Stimulated activated CD4-positive, alpha-beta T cell treated with anti-CD3 and anti-CD28 coated beads, TNF-alpha, amount 100 ng/mL, for 48 hours (primary cell): ENCODE measurements at places on chromosomes 5 and 9.

- no peak for DNase-seq
These were observed 298.7 kb upstream of the CDH6 start for GRCh38 chr5:30894811-30895210.

GRCh38 chr9:117258184-117258866 is 156.5 kb downstream of the ASTN2 start:
- DNase-seq: no peak

DNA sequence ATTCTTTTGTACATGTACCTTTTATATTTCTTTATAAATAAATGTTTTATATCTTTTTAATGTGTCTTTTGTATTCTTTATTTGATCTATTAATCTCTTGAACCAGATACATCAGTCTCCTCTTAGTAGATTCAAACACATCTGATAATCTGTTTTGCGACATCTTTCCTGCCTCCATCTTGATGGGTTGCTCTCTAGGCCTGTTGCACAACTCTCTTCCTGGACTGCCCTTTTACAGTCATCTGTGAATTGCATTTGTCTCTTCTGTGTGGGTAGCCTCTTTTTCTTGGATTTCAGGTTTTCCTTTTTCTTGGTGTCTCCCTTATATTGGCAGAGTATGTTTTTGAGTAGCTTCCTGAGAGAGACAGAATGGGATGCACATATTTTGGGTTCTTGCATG is 6.2 kb downstream of the ZFYVE16 start:
- no peak for DNase-seq

GRCh38 chr5:7493081-7493480 is 97.1 kb downstream of the ADCY2 start:
- DNase-seq: no peak

DNA sequence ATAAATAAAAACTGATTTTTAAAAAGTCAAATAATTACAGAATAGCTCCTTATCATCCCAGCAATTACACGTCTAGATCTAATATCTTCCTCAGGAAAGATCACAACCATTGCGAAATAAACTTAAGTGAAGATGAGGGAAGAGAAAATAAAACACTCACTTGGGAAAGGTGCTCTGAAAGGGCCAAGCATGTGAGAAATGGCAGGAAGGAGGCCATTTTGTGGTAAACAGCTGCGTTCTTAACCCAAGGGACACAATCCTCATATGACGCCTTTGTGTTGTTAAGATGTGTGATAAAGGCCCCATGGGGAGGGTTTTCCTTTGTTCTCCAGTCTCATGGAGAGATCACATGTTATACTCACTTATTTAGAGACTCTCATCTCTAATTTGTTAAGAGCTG is 32.5 kb downstream of the JAKMIP2 start:
- DNase-seq: no peak

GRCh38 chr9:86168256-86168655 is 68.9 kb upstream of the GOLM1 start:
- DNase-seq: no peak

DNA sequence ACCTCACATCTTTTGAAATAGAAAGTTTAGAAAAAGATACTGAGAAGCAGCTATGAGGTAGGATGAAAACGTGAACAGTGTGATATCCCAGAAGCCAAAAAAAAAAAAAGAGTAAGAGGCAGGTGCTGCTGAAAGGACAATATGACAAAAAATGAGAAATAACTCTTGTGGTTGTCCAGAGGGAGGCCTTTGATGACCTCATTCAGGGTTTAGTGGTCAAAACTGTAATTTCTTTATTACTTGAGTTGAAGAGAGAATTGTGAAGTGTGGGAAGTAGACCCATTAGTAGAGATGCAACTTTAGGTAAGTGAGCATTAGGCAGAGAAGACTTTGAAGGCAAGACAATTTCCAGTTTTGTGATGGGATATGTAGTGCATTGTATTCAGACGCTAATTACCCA is 1306.3 kb upstream of the ACO1 start:
- no peak for DNase-seq

DNA sequence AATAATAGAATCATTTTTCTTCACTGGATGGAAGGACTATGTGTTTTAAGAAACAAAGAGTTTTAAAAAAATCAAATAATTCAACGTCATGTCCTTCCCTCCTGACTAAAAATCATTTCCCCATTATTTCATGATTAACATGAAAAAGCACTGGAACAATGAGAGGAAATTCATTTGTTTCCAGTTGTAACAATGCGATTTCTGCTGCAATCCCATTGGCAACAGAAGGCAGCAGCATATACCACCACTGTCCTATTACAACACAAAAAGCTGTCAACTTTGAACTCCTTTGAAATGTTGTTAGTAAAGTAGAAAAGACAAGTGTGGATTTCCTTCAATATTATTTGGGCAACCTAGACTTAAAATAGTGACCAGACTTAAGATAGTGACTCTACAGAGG is 3.1 kb downstream of the C5orf63 start:
- DNase-seq: no peak

DNA sequence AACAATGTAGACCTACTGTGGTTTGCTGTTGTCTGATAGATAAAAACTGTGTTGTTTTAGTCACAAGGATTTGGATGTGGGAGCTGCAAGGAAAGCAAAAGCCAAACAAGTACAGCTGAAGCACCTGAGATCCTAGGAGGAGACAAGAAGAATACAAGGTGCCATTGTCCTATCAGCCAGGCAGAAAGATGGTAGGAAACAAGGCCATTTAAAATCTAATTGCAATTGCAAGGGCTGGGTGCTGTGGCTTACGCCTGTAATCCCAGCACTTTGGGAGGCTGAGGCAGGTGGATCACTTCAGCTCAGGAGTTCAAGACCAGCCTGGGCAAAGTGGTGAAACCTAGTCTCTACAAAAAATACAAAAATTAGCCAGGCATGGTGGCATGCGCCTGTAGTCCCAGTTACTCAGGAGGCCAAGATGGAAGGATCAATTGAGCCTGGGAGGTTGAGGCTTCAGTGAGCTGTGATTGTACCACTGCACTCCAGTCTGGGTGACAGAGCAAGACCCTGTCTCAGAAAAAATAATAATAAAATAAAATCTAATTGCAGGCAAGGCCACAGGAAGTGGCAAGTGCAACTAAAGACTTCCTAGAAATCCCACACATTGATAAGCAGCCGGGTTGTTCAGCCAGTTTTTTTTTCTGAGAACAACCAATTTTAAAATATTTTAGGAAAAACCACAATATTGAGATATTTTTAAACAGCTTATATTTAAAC is 22.6 kb downstream of the DOCK8 start:
- DNase-seq: no peak

DNA sequence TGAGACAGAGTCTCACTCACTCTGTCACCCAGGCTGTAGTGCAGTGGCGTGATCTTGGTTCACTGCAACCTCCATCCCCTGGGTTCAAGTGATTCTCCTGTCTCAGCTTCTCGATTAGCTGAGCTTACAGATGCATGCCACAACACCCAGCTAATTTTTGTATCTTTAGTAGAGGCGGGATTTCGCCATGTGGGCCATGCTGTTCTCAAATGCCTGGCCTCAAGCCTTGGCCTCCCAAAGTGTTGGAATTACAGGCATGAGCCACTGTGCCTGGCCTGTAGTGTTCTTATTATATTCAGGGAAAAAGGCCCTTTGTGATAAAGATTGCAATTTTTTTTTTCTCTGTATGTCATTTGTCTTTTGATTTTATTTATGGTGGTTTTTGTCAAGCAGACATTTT is 24.0 kb upstream of the MCCC2 start:
- DNase-seq: no peak

DNA sequence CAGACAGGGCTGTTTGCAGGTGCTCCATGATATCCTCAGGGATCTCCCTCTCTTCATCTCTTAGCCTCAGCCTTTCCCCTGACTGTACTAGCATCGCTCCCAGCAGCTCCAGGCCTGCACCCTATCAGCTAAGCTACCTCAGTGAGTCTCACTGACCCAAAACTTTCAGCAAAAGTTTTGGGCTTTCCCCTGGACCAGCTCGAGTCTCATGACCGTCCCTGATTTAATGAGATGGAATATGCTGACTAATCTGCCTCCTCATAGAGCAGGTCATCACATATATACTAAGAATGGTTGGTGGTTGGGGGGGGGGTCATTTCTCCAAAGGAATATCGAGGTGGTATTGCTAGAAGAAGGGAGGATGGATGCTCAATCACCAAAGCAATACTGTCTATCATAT is 151.5 kb downstream of the NR3C1 start:
- no peak for DNase-seq

DNA sequence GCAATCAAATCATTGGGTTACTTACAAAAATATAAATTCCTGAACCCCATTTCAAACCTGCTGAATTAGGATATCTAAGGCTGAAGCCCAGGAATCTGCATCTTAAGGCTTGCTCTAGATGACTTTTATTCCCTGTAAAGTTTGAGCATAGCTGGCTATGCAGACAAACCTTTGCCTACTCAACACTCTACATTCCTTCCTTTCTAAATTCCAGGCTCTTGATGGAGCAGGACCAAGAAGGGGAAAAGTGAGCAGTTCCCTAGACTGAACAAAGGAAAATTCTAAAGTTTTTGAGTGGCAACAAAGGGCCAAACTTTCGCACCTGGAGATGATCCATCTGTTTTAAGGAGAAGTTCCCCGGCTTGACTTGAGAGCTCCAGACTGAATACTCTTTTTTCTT is 9.8 kb upstream of the ADRA1B start:
- DNase-seq: no peak

DNA sequence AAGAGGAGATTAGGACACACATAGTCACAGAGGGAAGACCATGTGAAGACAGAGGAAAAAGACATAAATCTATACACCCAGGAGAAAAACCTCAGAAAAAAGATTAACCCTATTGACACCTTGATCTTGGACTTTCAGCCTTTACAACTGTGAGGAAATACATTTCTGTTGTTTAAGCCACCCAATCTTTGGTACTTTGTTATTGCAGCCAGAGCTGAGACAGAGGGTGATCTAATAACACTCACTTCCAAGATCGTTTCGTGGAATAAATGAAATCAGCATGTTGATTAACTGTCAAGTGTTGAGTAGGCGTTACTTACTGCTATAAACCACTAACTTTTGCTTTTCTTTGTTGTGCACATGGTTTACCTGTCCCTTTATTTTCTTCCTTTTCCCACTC is 361.2 kb upstream of the RIOK2 start:
- no peak for DNase-seq

- no peak for DNase-seq
These were observed 18.5 kb downstream of the MATR3 start for GRCh38 chr5:139312075-139312474.

DNA sequence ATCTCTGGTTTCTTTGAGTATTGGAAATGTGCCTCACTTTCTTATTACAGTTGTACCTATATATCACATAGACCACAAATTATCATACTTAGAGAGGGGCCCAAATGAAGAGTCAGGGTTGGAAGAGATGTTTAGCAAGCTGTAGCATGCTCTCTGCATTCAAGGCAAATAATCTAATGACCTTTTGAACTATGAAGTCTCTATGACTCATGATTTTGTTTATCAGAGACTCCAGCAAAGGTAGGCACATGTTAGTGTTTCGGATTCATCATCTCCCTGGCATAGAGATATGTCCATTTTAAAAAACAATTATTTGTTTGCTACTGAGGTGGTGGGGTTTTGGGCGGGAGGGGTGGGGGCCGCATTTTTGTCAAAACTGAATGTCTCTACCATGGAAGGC is 2000.1 kb downstream of the EFNA5 start:
- DNase-seq: no peak

DNA sequence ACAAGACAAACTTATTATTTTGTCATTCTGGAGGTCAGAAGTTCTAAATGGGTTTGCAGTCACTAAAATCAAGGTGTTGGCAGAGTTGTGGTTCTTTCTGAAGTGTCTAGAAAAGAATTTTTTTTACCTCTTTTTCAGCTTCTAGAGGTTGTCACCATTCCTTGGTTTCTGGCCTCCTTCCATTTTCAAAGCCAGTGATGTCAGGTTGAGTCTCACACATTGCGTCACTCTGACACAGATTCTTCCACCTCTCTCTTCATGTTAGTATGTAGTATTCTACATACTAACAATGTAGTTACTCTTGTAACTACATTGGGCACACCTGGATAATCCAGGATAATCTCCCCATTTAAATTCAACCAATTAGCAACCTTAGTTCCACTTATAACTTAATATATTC is 290.3 kb downstream of the RFX3 start:
- DNase-seq: no peak

DNA sequence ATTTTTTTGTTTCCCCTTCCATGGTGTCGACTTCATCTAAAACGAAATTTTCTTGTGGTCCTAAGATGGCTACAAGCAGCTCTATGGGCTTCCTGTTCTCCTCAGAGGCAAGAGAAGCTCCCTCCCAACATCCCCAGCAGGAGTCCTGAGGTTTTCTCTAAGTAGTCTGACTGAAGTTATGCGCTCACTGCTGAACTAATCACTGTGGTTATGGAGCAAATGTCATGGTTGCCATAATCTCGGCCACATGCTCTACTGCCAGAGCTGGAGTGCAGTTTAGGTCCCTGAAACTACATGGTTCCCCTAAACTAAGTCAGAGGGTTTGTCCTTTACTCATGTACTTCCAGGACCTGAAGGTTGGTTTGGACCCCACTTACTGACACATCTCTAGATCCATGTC is 68.0 kb upstream of the MAMDC2 start:
- no peak for DNase-seq

DNA sequence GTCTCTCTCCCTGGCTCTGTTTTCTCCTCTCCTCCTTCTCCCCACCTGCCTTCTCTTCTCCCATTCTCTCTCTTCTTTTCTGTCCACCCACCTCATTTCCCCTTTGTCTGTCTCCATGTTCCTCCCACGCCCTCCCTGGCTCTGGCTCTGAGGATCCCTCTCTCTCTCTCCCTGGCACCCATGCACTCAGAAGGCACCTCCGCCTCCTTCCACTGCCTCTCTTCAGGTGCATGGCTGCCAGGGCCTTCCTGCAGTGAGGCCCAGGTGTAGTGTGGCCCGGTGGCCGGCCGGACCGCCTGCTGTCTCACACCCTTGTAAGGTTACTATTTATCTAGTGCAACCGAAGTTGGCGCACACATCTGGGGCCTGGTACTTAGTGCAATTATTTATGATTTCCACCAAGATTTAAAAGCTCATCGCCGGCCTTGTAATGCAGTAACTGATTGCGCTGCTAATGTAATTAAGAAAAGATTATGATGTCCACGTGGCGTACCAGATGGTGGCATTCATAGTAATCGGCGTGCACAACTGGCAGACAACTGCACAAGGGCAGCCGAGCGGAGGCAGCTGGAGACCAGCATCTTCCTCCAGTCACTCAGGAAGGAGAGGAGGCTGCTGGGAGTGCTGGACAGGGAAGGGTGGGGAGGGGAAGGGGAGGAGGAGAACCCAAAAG is 50.4 kb upstream of the MVB12B start:
- no peak for DNase-seq

DNA sequence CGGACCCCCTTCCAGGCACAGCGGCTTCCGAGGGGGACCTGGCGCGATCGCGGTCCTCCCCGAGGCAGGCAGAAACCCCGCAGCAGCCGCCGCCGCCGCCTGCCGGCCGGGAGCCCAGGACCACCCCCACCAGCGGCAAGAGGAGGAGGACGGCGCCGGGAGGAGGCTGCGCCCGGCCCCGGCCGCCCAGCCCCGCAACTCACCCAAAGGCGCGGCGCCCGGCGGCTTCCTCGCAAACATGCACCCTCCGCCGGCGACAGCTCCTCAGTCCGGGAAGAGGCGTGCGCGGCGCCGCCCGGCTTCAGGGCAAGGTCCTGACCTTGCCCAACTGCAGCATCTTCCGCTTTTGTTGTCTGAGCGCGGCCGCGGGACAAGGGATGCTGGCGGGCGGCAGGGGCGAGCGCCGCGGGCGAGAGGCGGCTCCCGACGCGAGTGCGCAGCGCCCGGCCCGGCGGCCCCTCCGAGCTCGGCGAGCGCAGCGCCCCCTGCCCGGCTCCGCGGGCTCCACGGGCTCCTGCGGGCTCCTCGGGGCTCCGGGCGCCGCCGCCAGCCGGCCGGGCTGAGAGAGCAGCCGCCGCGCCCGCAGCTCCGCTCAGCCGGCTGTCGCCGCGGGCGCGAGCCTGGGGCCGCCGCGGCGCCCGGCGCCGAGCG is 507 bp downstream of the CTNND2 start:
- no peak for DNase-seq
